Smooth muscle cell of trachea (primary cell): ENCODE measurements at places on chromosomes 13 and 19. TPM values are rescaled to one million over a fixed set of nuclear protein-coding genes. Genes with fewer than 3 reads are reported as not detected.

The OR10H1 gene
- under 0.01 TPM in 1 of 2 replicates, not detected in the other for total RNA-seq

The PDX1 gene
- total RNA-seq: not detected in 2 replicates

The ELL gene
- 12.9 and 18.7 TPM in 2 replicates for total RNA-seq

The PCDH17 gene
- under 0.01 and 0.15 TPM in 2 replicates for total RNA-seq

The PRODH2 gene
- not detected in 2 replicates for total RNA-seq

The PNMA8A gene
- 2.5 and 17.3 TPM in 2 replicates for total RNA-seq

The LYPD3 gene
- 0.17 and 0.44 TPM in 2 replicates for total RNA-seq

The POU4F1 gene
- under 0.01 TPM in 1 of 2 replicates, not detected in the other for total RNA-seq

The GJB2 gene
- total RNA-seq: 0.29 and 0.33 TPM in 2 replicates

The ZNF582 gene
- 2.6 and 3.6 TPM in 2 replicates for total RNA-seq

The DOCK6 gene
- total RNA-seq: 11.5 and 19.4 TPM in 2 replicates

The C2CD4C gene
- 0.29 and 0.33 TPM in 2 replicates for total RNA-seq

The ELSPBP1 gene
- not detected in 2 replicates for total RNA-seq

The RXFP2 gene
- not detected in 2 replicates for total RNA-seq

The KIR3DL1 gene
- total RNA-seq: not detected in 2 replicates

The CNN2 gene
- total RNA-seq: 186 and 319 TPM in 2 replicates

The SELENOV gene
- total RNA-seq: 0.33 TPM in 1 of 2 replicates, not detected in the other

The LAIR1 gene
- not detected in 2 replicates for total RNA-seq

The VSIG10L gene
- total RNA-seq: 0.44 and 1.2 TPM in 2 replicates

The ACTN4 gene
- total RNA-seq: 345 and 354 TPM in 2 replicates

The CBARP gene
- total RNA-seq: 1.6 and 5.3 TPM in 2 replicates

The DNASE2 gene
- total RNA-seq: 22.8 and 30.9 TPM in 2 replicates

The CLEC11A gene
- total RNA-seq: 64.9 and 117 TPM in 2 replicates

The AXL gene
- 369 and 387 TPM in 2 replicates for total RNA-seq

The CACNG8 gene
- 0.50 and 0.58 TPM in 2 replicates for total RNA-seq

The ICAM4 gene
- total RNA-seq: 1.2 and 3.5 TPM in 2 replicates

The FGF21 gene
- total RNA-seq: not detected in 2 replicates

The RAB3A gene
- total RNA-seq: 2.0 and 5.5 TPM in 2 replicates

The C19orf81 gene
- total RNA-seq: not detected in 2 replicates

The HAUS8 gene
- total RNA-seq: 1.3 and 4.9 TPM in 2 replicates

The ZNF723 gene
- total RNA-seq: not detected in 2 replicates

The RUVBL2 gene
- total RNA-seq: 175 and 353 TPM in 2 replicates

The KCNRG gene
- 2.6 and 5.6 TPM in 2 replicates for total RNA-seq

The DYRK1B gene
- 17.7 and 26.1 TPM in 2 replicates for total RNA-seq

The APOC4 gene
- not detected in 2 replicates for total RNA-seq

The JSRP1 gene
- 0.15 TPM in 1 of 2 replicates, not detected in the other for total RNA-seq

The ZBTB45 gene
- total RNA-seq: 5.5 and 11.7 TPM in 2 replicates

The CYSLTR2 gene
- total RNA-seq: not detected in 2 replicates

The FPR2 gene
- not detected in 2 replicates for total RNA-seq

The CDK8 gene
- total RNA-seq: 15.4 and 20.5 TPM in 2 replicates

The N4BP2L1 gene
- total RNA-seq: 2.5 and 4.5 TPM in 2 replicates
